ENCODE measurements at places on chromosomes 6 and 20.

- DNase-seq: no peak
These were observed 32.2 kb upstream of the LAMP5 start for GRCh38 chr20:9482180-9482579.

DNA sequence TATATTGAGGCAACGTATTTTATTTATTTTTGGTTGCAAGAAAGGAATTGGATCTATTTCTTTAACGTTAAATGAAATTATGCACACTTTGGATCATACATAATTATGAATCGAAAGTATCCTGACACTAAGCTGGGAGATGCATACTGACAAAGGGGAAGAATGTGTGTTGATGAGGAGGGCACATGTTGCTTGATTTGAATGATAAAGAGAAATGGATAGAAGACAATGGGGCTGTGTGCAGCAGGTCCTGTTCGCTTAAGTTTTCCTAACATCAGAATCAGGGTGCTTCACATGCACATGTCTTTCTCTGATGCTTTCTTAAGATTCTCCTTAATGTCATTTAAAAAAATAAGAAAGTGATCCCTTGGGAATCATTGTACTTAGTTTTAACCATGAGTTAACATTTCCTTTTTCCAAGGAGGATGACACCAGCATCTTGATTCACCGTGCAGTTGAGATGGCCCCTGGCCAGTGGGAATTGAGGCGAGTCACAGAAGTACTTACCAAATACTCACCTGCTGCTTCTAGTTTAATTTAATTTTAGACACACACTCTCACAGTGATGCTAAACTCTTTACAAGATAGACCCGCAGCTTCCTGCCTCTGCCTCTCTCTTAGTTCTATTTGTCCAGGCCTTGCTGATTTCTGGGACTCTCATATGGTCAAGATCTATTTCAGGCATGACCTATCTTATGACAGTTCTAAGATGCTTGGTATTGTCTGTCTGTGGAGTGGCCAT, 116.5 kb downstream of the CLIC5 start:
- no peak for DNase-seq

GRCh38 chr6:9126878-9127560, 691.7 kb upstream of the SLC35B3 start:
- peak; percentile 27 for DNase-seq

DNA sequence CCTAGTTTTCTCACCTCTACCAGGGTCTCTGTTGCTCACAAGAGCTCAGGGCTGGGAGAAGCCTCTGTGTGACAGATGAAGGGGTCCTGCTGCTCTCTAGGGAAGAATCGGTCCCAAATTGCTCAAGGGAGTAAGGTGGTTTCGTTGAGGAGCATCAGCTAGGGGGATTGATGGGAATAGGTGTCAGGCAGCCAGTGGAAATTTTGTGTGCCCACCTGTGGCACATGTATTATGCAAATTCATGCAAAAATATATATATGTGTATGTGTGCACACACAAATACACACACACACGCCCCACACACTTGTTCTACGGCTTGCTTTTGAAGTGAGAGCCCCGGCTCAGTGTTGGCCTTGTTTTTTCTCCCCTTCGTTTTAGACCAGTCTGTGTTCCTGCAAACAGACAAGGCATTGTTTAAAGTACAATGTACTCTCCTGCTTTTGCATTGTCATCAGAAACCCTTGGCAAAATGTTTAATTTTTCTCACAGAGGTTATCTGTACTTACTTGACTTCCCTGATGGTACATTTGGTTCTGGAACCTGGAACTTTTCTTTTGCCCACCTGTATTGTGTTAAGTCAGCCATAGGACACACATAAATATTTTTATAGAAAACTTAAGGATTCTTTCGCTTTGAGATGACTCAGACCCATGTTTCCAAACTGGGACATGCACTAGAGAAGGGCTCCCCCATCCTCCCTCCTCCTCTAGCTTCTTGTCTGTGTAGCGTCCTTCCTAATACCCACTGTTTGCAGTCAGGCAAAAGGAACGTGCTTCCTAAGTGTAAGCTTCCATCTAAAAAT, 26.7 kb downstream of the FOXO3 start:
- peak; percentile 46 for DNase-seq

DNA sequence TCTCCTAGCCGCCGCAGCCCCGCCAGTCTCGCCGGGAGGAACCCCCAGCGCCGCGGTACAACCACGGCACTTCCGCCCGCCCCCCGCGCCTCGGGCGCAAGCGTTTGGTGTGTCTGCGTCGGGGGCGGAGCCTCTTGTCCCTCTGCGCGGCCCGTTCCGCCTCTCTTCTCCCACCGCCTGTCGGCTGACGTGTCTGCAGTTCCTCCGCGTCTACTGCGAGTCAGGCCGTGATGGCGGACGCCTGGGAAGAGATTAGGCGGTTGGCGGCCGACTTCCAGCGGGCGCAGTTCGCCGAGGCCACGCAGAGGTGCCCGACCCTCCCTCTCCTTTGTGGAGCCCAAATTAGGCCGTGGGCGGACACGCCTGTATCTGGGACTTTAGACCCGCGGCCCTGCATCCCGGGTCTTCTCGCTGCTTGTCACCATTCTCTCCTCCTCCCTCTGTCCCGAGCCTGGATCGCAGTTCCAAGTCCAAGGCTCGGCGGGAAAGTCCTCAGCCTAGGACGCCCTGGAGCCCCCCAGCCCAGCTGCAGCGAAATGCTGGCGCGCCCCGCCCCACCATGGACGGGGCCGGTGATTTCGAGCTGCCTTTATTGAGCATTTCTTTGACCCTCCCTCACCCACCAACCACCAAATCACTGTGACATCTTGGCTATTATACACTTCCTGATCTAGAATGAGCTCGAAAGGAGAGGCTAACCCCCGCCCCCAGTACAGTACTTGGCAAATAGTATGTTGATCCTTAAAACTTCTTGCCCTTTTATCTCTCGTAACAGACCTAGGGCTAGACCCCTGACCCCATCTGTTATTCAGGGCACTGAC, at the start of gene UFL1:
Gene UFL1, plus strand, starts transcription at position 163 of the 821 bp plus-strand sequence. Its CDS starts 68 bp downstream, at position 231.
- peak; percentile 93 for DNase-seq

DNA sequence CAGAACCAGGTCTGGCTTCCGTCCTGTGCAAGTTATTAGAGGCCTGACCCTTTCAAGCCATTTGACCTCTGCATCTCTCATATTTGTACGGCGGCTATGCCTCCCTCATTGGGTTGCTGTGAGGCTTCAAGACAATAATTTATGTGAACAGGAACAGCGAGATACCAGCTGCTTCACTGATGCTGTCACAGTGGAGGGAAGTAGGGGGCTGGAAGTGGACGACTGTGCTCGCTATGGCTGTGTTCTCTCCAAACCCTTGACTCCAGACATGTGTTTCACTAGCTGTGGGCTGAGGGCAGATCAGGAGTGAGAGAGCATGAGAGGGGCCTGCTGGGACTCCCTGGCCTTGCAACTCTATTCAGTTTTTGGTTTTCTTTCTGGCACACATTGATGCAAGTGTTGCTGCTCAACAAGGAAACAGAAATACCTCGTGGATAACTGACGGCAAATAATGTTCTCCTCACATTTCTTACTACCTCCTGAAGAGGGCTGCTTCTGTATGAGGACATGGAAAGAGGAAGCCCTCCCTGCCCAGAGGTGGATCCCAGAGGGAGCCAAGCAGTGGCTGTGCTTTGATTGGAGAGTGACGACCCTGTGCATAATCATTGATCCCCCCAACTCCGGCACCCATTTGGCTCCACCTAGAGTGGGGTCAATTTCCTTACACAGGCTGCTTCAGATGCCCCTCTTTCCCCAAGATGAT, 34.7 kb upstream of the SCP2D1 start:
- no peak for DNase-seq

DNA sequence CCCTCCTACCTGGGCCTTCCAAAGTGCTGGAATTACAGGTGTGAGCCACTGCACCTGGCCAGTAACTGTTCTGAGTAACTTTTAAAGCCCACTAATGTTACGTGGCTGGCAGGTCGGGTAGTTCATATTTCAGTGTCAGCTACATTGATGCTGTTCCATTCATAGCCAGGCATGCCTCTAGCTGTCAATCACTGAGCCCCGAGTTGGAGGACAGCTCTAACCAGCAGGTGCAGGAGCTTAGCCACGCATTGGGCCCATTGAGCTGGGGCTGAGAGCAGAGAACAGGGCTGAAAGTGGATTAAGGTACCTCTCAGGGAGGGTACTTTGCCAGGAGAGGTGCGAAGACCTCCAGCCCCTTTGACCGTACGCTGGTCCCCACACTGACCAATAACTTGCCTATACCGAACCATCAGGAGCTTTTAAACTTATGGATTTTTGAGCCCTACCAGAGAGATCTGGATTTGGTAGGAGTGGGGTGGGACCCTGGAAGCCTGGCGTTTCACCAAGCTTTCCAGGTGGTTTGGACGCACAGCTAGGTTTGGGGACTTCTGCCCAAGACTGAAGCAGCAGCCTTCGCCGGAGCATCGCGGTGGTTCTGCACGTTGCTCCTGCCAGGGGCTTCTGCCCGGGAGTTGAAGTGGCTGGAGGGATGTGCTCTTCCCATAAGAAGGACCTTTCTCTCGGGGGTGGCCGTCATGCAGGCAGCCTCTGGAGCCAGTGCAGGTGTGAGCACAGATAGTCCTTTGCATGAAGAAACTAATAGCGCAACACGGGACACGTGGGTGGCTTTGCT, 82.6 kb downstream of the SERAC1 start:
- DNase-seq: no peak

DNA sequence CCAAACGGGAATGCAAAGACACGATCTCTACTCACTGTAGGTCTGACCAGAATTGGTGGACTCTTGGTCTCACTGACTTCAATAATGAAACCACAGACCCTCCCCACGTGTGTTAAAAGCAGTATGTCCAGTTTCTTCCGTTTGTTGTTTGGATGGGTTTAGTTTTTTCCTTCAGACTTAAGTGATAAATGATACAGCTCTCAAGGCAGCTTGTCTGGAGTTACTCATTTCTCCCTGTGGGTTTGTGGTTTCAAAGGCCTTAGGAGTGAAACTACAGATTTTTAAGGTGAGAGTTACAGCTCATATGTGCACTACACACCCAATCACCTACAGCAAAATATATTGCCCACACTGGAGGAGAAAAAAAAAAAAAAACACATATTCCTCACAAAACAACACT, 86.7 kb upstream of the STMND1 start:
- DNase-seq: no peak

DNA sequence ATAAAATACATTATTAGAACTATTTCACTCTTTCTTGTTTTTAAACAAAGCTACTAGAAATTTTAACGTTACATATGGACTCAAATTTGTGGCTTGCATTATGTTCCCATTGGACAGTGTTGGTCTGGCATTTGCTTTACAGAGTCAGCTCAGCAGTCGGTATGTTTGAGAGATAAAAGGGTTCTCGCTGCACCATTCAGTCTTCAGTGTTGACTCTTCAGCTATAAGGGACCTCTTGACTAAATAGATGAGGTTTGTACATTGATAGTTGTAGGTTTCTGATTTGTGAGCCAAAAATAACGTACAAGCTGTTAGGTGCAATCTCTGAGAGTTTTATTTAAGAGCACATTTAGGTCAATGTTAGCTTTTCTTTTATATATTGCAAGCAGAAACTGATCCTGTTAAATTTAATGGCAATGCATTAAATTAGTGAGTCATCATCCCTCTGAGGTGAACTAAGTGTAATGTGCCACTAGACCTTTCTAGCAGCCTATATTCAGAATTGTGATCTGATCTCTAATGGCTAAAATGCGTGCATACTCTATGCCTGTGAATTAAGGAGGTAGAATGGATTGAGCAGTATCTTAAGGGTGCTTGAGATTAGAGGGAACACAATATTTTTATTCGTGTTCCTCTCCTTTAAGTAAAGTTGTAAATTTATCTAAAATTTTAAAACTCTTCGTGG, 485.6 kb upstream of the SYNCRIP start:
- no peak for DNase-seq

DNA sequence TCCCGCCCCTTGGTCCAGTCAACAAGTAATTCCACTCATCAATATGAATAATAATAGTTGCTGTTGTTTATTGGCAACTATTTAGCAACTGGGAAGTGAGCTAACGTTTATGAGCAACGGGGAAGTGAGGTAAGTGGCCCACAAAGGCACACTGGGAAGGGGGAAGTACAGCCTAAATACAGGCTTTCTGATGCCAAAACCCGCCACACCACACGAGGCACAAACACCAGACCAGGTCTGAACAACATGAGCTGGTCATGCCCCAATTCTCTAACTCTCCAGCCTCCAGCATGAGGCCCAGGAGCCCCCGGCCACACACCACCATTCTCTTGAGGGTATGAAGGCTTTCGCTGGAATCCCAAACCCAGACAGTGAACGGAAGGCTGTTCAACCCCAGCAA, 50.8 kb downstream of the PREX1 start:
- DNase-seq: no peak

GRCh38 chr20:49345524-49345923, 67.7 kb upstream of the ZNFX1 start:
- peak; percentile 70 for DNase-seq

DNA sequence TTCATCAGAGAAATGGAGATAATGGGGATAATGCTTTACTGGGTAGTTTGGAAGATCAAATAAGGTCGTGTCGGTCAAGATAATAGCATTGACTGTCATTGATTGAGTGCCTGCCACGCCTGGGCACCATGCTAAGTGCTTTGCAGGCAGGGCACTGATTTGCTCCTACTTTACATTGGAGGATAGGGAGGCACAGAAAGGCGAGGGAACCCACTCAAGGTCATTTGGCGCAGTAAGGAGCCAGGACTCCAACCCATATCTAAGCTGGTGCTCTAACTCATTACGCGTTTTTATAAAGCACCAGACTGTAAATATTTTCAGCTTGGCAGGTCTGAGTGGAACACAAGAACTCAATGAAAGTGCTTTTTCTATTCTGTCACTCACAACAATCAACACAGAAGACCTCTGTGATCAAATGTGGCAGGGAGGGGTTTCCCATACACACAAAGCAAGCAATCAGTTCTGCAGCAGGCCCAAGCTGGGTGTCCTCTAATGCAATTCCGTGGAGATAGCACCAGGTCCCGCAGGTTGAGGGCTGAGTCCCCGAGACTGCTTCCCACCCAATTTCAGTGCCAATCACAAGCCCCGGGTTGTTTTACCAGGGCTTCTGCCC, 373.6 kb downstream of the CDH26 start:
- DNase-seq: no peak

Measured in ACHN (cell line).